ENCODE measurements at places on chromosomes 1 and 21. TPM values are rescaled to one million over a fixed set of nuclear protein-coding genes. Genes with fewer than 3 reads are reported as not detected.

EPHA10 gene
- total RNA-seq, result 0.88 TPM

GRCh38 chr1:67683316-67683715, 1.7 kb upstream of the GADD45A start:
- H3K36me3 ChIP-seq, result peaks cover 1% of the 10 kb centered on the region
- no peaks in the 10 kb centered on the region for H3K27me3 ChIP-seq
- no peak for DNase-seq

DNA sequence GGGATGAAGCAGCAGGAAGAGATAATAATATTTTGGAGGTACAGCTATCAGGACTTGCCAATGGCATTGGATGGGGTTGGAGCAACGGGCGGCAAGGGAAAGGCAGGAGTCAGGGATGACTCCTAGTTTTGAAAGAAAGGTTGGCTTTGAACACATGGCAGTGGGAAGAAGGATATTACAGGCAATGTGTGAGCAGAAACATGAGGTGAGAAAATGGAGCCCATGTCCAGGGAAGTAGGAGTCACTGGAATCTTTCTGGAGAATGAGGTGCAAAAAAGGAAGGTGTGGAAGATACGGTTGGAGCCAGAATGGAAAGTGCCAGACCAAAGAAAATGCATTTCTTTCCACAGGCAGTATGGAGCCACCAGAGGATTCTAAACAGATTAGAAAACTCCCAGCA, 288.5 kb upstream of the KAZN start:
- no peaks in the 10 kb centered on the region for H3K27me3 ChIP-seq
- H3K4me1 ChIP-seq, result peaks cover 5% of the 10 kb centered on the region
- no peak overlapping the region for H3K4me3 ChIP-seq
- no peaks in the 10 kb centered on the region for H3K36me3 ChIP-seq
- no peak overlapping the region for H3K27ac ChIP-seq
- no peak for DNase-seq

DNA sequence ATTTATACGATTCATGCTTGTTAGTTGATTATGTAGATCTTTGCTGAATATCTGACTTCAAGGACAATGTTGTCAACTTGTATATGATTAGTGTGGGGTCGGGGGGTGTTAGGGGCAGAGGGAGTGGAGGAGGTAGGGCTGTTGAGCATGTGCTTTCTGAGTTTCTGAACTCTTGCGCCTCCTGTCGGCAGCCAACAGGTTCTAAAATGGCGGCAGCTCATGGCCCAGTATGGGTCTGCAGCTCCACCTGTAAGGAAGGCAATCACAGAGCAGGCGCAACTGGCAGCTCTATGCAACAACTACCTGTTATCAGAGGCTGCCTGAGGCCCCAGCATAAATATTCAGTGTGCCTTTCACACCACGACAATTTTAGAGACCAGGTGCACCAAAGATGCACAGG, 205.8 kb upstream of the PLXNA2 start:
- DNase-seq, result no peak
- H3K27me3 ChIP-seq, result no peaks in the 10 kb centered on the region
- no peaks in the 10 kb centered on the region for H3K36me3 ChIP-seq
- no peak overlapping the region for H3K4me3 ChIP-seq
- no peaks in the 10 kb centered on the region for H3K4me1 ChIP-seq

- no peak overlapping the region for H3K4me3 ChIP-seq
- H3K36me3 ChIP-seq, result no peaks in the 10 kb centered on the region
- H3K27me3 ChIP-seq, result no peaks in the 10 kb centered on the region
- no peak overlapping the region for H3K27ac ChIP-seq
Measured at GRCh38 chr1:220928320-220928719, 49.1 kb downstream of the HLX start.

DNA sequence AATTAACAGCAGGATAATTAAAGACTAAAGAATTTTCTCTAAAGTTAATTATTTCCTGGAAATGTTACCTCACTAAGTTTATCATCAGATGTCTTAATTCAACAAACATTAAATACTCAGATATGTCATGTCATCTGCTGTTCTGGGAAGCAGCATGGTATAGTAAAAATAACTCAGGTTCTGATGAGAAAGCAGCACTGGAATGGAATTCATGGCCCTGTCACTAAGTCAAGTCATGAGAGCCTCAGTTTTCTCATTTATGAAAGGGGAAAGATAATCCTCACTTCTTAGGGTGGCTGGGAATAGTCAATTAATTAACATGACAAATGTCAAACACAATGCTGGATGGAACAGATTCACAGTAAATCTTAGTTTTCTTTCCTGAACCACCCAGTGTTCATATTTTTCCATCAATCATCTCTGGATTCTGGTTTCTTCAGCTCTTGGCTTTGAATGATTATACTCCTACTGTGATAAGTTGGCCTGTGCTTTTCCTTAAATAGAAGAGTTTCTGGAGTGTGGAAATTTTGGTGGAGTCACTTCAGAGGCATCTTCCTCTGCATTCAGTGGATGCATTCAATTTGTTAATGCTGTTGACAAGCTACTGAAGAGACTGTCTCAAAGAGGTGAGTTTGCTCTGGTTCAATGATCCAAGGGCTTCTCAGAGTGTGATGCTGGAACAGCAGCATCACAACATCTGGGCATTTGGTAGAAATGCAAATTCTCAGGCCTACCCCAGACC, 319.4 kb downstream of the KCNH1 start:
- H3K36me3 ChIP-seq, result no peaks in the 10 kb centered on the region
- DNase-seq, result no peak
- H3K4me1 ChIP-seq, result no peaks in the 10 kb centered on the region

DNA sequence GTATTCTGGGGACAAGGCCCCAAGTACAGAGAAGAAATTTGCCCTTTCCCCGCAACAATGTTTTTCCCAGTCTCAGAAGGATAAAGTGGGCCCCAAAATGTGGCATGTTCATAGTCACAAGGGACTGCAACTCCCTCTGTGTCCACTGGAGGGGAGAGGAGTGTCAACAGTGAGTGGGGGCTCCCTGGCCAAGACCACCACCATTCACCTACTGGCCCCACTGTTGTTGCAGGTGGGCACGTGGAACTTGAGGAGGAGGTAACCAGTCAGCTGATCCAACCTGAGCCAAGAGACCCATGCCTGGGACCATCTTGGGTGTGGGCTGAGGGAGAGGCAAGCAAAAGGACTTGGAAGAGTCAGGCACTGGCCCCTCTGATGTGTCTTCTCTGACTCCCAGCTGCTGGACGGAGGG, 777 bp downstream of the NUDT17 start:
- H3K4me1 ChIP-seq, result peaks cover 11% of the 10 kb centered on the region
- H3K4me3 ChIP-seq, result peak overlapping the region; percentile 82
- DNase-seq, result peak; percentile 79
- H3K36me3 ChIP-seq, result peaks cover 9% of the 10 kb centered on the region
- no peak overlapping the region for H3K27ac ChIP-seq

GRCh38 chr1:198156111-198156744, 570 bp upstream of the NEK7 start:
- H3K36me3 ChIP-seq, result no peaks in the 10 kb centered on the region
- peak; percentile 91 for DNase-seq
- H3K4me1 ChIP-seq, result peaks cover 8% of the 10 kb centered on the region

DNA sequence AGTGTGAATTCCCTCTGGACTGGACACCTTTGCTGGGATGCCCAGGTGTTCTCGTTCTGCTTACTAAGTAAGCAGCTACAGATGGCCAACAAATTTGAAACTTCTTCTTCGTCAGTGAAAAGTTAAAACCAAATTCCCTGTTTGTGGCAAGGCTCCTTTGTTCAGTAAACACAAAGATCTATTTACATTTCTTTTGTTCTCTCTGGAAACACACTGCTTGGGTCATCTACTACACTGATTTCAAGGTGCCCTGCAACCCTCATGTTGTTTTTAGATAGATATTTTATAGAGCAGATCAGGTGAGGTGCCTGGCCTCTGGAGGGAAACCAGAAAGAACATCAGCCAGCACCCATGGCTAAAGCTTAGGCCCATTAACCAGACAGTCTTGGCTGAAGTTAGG, 157.2 kb upstream of the UBE2U start:
- no peak overlapping the region for H3K27ac ChIP-seq
- no peaks in the 10 kb centered on the region for H3K36me3 ChIP-seq
- H3K4me1 ChIP-seq, result no peaks in the 10 kb centered on the region
- H3K27me3 ChIP-seq, result no peaks in the 10 kb centered on the region
- DNase-seq, result no peak

- H3K36me3 ChIP-seq, result no peaks in the 10 kb centered on the region
- H3K27me3 ChIP-seq, result no peaks in the 10 kb centered on the region
- no peak overlapping the region for H3K27ac ChIP-seq
- H3K4me1 ChIP-seq, result no peaks in the 10 kb centered on the region
- no peak overlapping the region for H3K4me3 ChIP-seq
Measured at GRCh38 chr1:233393084-233393840, 65.7 kb downstream of the MAP3K21 start.

- H3K36me3 ChIP-seq, result no peaks in the 10 kb centered on the region
- H3K27ac ChIP-seq, result peak overlapping the region; percentile 28
- H3K27me3 ChIP-seq, result no peaks in the 10 kb centered on the region
- peaks cover 3% of the 10 kb centered on the region for H3K4me1 ChIP-seq
Measured at GRCh38 chr1:109388884-109389637, 8.7 kb downstream of the SORT1 start.

GRCh38 chr21:43618940-43619339, 40.3 kb downstream of the HSF2BP start:
- no peak for DNase-seq
- no peak overlapping the region for H3K27ac ChIP-seq
- no peak overlapping the region for H3K4me3 ChIP-seq
- H3K4me1 ChIP-seq, result no peaks in the 10 kb centered on the region

DNA sequence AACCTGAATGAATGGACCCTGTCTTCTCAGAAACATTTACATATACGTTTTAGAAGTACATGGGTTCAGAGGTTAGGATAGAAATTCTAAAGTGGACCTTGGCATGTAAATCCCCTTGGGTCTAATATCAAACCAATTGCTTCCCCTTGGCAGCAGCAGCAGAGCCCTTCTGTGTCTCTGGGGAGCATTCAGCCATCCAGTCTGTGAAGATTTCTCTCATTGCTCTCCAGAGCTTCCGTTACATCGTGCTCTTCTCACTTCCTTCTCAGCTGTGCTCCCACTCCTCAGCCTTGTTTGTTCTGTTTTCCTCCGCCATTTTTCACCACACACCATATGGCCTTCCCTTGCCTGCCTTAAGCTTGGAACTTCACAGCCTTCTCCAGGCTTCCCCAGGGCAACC, 61.5 kb upstream of the ATP1B1 start:
- H3K4me3 ChIP-seq, result no peak overlapping the region
- H3K36me3 ChIP-seq, result no peaks in the 10 kb centered on the region
- no peak for DNase-seq

RGS13 gene
- total RNA-seq, result 2.1 TPM

DNA sequence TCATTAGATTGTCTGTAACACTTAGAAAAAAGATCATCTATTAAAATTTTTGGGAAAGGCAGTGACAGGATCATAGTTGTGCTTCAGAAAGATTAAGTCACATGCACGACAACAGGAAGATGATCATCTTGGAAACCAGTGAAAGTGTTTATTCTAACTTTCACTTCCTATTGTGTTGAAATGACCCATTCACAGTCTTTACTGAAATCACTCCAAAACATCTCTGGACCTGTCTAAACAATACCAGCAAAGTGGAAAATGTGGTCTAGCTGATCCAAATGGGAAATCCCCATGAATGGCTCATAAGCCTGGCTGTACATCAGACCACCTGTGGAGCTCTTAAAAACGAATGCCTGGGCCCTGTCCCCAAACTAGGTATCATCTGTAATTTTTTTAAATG, 111.1 kb upstream of the ETV3 start:
- no peak overlapping the region for H3K4me3 ChIP-seq
- H3K27me3 ChIP-seq, result no peaks in the 10 kb centered on the region

SPRR1B gene
- total RNA-seq, result not detected
